ENCODE measurements at places on chromosomes 4 and X.

GRCh38 chr4:29551821-29552220 is 1168.3 kb upstream of the PCDH7 start:
- no peak for DNase-seq

DNA sequence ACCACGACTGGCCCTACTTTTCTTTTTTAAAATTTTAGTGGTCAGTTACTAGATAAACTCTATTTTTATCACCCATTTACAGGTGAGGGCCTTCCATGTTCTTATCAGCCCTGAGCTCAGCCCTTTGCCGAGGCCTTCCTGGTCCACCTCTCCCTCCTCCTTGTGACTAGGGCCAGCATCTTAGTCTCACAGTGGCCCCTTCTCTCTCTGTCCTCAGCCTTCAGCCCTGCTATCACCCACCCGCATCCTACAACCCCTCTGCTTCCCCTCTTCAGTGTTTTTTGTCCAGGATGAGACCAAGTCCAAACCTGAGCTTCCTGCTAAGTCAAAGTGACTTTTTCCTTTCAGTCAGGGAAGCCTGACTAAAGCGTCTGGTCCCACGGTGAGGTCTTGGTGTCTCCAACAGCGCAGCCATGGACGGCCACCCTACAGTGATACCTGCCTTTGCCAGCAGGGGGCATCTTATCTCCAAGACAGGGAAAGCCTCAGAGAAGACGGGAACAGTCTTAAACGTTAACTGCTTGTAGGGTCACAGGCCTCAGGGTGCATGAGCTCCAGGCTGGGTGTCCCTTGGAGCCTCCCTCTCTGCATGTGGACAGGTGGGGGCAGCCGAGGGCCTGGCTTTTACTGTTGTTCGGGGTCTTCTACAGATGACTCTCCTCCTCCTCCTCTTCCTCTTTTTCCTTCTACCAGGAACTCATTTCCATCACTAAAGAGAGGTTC is 11.7 kb upstream of the GAGE10 start:
- DNase-seq, result peak; percentile 70

DNA sequence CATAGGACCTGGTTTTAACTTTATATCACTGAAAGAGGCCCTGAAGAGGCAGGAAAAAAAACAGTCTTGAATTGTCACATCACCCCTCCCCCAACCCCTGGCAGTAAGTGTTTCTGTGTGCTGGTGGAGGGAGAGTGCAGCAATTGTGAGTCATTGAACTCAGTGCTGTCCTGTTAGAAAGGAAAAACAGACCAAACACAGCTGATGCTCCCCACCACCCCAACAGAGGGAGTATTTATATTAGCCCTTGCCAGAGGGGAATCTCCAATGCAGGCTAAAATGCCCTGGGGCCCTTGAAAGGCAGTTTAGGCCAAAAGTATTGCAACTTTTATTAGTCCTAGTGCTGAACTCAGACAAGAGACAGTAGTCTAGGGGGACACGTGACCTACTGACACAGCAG is 197.8 kb upstream of the AGTR2 start:
- DNase-seq, result no peak

DNA sequence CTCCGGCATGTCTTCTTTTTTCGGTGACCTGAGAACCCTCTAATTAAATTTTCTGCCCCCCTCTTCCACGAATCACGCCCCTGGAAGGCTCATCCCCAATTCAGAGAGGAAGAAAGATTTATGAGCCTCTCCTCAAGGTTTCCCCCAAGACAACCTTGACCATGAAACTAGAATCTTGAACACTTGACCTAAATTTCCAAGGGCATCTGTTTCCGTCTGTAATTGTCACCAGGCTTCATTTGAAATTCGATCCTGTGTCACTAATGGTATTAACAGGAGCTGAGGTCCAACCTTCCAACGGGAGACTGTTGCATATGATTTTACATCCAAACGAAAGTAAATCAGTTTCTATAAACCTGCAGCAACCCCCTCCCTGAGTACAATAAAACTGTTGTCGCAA is 139.9 kb upstream of the ZIC3 start:
- DNase-seq, result no peak

DNA sequence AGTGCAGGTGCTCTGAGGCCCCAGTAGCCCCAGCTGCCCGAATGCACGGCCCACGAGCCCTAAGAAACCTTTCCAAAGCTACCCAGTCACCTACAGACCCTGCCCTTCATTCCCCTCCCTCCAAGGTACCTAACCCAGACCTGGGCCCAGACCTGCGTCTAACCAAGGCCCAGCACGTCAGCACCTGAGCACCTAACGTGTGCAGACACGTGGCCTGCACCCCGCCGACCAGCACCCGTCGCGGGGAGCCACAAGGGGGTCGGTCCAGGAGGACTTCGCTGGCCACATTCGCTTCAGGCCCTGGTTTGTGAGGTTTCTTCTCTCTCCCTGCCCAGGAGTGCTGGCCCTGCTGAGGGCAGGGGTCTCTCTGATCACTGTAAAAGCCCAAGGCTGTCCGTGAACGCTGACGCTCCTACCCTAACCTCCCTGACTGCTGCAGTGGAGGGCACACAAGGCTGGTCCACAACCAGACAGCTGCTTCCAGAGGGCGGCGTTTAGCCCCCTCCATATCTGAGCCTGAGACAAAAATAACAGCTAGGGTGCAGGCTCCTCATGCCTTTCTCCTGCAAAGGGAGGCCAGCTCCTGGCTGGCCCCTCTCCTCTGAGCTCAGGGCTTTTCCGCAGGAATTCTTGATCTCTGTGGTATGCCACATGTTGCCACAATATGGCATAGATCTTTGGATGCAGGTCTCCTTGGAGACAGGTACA is 31.8 kb downstream of the WDR1 start:
- DNase-seq, result no peak

DNA sequence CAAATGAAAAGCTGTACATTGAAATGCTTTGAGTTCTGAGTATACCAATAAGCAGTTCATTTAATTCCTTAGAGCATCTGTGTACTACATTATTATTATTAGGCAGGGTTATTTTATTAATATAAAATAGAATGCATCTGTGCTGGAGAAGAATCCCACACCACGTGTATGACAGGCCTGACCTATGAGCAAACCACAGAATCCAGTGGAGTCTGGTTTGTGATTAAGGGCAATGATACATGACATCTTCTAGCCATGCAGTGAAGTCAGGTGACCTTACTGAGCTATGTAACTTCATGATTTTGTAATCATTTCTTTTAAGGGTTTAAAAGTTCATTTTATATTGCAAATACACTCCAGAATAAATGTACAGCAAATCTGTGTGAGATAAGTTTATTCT is 1165.0 kb upstream of the TENM3 start:
- DNase-seq, result no peak

DNA sequence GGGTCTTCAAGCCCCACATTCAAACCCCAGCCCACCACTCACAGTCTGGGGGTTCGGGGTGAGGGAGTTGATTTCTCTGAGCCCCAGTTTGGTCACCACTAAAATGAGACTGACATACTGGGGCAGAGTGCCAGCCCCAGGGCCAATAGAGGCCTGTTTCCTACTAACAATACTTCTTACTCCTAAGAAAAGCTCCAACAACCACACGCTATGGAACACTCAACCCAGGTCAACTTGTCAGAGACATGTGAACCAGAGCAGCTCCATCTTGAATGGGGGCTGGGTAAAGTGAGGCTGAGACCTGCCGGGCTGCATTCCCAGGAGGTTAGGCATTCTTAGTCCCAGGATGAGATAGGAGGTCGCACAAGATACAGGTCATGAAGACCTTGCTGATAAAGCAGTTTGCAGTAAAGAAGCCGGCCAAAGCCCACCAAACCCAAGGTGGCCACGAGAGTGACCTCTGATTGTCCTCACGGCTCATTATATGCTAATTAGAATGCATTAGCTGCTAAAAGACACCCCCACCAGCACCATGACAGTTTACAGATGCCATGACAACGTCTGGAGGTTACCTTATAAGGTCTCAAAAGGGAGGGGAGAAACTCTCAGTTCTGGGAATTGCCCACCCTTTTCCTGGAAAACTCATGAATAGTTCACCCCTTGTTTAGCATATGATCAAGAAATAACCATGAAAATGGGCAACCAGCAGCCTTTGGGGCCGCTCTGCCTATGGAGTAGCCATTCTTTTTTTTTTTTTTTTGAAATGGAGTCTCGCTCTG is 26.6 kb upstream of the HTRA3 start:
- DNase-seq, result no peak

DNA sequence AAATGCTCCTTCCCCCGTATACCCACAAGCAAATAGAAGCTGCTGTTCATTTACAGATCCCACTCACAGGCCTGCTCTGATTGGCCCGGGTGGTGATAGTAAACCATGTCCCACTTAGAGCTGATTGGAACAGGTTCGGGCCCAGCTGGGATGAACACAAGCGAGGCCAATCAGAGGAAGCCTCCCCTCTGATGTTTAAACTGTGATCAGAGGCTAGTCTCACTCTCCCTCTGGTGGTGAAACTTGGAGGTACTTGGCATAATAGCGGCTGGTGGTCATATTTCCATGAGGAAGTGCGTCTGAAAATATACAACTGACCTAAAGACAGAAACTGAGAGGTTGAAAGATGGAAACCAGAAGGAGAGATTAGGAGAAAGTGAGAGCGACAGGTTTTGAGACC is 51.5 kb upstream of the TRPC3 start:
- DNase-seq, result peak; percentile 54

DNA sequence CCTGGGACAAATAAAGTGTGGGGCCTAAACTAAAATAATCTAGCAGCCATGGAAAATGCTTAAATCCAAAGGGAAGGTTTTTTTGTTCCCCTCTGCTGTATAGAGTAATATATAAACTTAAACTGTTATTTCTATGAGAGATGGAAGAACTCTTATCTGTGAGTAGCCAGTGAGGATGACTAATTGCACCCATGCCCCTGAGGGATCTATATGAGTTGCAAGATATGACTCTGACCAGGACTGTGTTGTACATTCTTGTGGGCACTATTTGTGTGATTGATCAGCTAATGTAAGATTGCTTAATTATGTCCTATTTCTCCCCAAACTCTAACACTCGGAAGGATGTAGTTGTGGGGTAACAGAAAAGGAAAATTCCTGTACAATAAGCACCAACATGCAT is 35.2 kb upstream of the AMBN start:
- no peak for DNase-seq

DNA sequence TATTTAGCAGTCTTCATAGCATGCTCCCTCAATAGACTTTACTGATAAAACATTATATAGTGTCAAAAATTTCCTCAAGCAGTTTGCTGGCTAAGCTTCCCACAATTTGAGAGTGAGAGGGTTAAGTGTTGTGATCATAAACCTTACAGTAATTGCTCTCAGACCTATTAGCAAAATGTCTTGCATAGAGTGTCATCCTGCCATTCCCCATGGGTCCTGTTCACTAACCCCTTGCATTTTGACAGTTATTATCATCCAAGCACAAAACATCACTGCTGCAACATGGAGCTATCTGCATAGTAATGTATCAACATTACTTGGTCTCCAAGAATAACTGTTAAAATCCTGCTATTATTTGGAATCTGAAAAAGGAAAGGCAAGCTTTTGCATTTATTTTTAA is 196.1 kb upstream of the GK2 start:
- no peak for DNase-seq

GRCh38 chr4:144905286-144905685 is 192.7 kb downstream of the ANAPC10 start:
- no peak for DNase-seq

- no peak for DNase-seq
These were observed 41.3 kb upstream of the PRKG2 start for GRCh38 chr4:81256059-81256970.

Data from suppressor macrophage treated with lipopolysaccharide for 1 hour (primary cell).